ENCODE measurements at places on chromosomes 4 and X.
A peak's percentile ranks its signal among the peaks of the same experiment; 100 is the strongest.

- DNase-seq: peak; percentile 44
These were observed 119.9 kb upstream of the HS3ST1 start for GRCh38 chr4:11548597-11549082.

- no peak for DNase-seq
These were observed 23.9 kb downstream of the SORBS2 start for GRCh38 chr4:185787926-185788679.

DNA sequence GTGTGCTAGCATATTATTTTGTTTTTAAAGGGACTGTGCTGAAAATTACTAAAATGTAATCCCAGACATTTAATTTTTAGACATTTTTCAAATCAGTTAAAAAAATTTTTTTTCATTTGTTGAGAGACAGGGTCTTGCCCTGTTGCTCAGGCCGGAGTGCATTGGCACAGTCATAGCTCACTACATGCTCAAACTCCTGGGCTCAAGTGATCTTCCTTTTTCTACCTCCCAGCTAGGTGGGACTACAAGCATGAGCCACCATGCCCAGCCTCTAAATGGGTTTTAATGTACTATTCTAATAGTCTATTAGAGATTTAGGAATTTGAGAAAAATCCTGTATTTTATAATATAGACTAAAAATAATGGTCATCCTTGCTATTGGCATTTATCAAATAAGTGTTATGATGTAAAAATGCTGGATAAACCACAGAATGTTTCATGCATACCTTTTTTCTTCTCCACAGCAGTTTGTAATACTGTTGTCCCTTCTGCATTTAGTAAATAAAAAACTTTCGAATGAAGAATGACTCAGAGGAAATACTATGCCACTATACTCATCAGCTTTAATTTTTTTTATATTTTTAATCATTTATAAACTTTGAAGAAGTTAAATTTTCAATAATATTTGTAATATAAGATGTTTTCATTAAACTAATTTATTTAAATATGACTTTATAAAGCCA, 29.9 kb downstream of the CPEB2 start:
- DNase-seq: no peak

GRCh38 chrX:3415011-3415410, 68.6 kb upstream of the MXRA5 start:
- no peak for DNase-seq

GRCh38 chrX:131821945-131822622, 201.0 kb upstream of the STK26 start:
- DNase-seq: no peak

DNA sequence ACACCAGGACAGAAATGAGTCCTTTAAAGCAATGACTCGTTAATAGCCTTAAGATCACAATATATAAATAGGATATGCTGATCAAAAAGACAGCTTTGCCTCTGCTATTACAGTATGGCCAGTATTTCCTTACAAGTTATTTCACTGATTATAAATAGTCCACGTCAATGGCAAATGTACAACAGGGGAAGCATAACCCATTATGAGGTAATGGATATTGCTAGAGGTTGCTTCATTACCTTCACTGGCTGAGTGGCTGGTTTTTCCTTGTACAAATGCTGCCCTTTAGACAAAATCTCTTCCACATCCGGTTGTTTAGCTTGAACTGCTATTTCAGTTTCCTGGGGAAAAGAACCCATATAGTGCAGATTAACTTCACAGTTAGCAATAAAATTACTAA, 764.6 kb upstream of the FTHL17 start:
- DNase-seq: no peak

DNA sequence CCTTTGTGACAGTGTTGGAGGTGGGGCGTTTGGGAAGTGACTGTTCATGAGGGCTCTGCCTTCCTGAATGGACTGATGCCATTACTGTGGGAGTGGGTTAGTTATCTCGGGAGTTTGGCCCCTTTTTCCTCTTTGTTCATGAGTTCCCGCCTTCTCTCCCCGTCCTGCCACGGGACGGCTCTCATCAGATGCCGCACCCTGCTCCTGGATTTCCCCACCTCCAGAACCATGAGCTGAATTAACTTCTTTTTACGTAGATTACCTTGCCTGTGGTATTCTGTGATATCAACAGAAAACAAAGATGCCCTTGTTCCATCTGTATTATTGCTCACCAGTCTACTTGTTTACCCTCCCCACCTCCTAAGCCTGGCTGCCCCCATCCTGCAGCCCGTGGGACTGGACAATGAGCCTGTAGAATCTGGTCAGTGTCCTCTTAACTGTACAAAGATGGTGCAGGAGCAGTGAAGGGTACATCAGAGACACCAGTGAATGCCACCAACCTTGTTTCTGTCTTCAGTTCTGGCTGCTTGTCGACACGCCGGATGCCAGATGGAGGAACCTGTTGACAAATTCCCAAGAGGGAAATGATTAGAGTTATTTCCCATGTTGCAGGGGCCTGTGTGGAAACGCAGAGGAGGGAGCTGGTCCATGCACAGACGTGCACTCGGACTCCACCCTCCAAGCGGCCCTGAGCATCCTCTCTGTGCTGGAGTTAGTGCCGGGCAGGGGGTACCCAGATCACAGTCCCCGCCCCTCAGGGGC, 104.7 kb downstream of the ABLIM2 start:
- DNase-seq: no peak

- no peak for DNase-seq
These were observed 36.6 kb downstream of the SEL1L3 start for GRCh38 chr4:25826074-25826752.
